ENCODE measurements at places on chromosomes 11 and 22. TPM values are rescaled to one million over a fixed set of nuclear protein-coding genes. Genes with fewer than 3 reads are reported as not detected.

- peak; percentile 38 for DNase-seq
Measured at GRCh38 chr11:68992743-68993255, 12.0 kb upstream of the MRGPRD start.

GRCh38 chr11:75782540-75783263 lies 14.1 kb downstream of the DGAT2 start:
- DNase-seq: peak; percentile 63

DNA sequence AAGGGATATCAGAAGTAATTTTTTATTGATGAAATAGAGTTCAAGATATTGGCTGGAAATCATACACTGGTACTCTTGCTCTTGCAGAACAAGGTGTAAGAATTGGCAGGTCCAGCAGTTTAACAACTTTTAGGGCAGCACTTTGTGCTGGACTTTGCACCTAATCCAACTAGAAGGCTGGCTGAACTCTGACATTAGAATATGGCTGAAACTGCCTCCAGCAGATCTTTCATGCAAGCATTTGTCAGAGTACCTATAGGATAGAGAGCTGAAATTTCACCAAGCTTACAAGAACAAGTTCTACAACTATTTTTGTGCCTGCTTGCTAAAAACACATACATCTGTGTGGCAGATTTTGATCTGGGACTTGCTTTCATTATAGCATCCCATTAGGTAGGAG lies 17.2 kb downstream of the HPS5 start:
- DNase-seq: no peak

- peak; percentile 42 for DNase-seq
Measured at GRCh38 chr11:33160136-33160535, 1.1 kb downstream of the CSTF3 start.

GRCh38 chr11:112235750-112236390 lies 9.6 kb downstream of the PTS start:
- no peak for DNase-seq

- peak; percentile 95 for DNase-seq
Measured at GRCh38 chr22:20021196-20022181, 579 bp downstream of the TANGO2 start.

GRCh38 chr11:85740481-85741400 lies 54.7 kb upstream of the CCDC89 start:
- DNase-seq: no peak

DNA sequence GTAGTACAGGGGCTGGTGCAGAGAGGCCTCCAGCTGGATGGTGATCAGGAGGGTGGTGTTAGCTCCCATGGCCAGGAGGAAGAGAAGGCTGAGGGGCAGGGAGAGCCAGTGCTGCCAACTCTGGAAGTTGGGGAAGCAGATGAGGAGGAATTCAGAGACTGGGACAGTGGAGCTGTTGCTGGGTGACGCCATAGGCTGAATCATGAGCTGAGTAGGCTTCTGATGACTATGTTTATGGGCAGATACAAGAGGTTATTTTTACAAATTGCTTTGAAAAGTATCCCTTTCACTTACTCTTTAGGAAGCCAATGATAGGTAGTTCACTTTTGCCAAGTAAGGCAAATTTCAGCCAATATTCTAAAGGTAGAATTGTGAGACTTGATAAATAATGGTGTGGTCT lies 3.1 kb downstream of the OR56A1 start:
- DNase-seq: no peak

Gene GTSE1
- total RNA-seq: 1.8 TPM

GRCh38 chr11:11620173-11620920 lies 1.5 kb downstream of the GALNT18 start:
- DNase-seq: peak; percentile 80

DNA sequence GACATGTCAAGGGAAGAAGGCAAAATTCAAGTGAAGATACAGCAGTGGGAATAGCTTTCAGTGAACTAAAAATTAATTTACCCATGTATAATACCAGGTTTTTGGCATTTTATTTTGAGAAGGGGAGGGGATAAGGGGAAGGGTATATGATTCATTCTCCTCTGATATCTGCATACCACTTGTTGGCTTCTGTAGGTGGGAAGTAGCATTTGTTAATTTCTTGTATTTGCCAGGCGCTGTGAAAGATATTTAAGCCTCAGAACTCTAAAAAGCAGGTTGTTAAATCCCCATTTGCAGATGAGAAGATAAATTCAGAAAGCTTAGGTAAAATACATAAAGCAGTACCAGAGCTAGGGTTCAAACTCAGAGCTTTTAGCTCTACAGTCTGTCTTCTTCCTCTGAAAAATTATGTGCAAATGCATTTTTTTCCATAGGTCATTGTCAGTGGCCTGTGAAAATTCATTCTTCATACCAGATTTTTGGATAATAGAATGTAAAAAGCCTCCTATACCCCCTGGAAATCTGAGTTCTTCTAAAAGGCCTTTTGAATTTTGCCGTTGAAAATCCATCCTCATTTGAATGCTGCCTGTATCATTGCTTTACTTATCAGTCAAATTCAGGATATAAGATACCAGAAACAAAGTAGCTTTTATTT lies 221.3 kb downstream of the DDX10 start:
- no peak for DNase-seq

Gene KCNJ1
- not detected for total RNA-seq

GRCh38 chr11:46392421-46393230 lies 1.1 kb upstream of the CHRM4 start:
- peak; percentile 100 for DNase-seq

- DNase-seq: no peak
Measured at GRCh38 chr11:8624698-8625097, 30.7 kb upstream of the STK33 start.

All from osteoblast (primary cell).